ENCODE measurements at places on chromosomes 3 and 15. TPM values are rescaled to one million over a fixed set of nuclear protein-coding genes. Genes with fewer than 3 reads are reported as not detected.
A peak's percentile ranks its signal among the peaks of the same experiment; 100 is the strongest.

GRCh38 chr3:117566926-117567325, 857.3 kb downstream of the TUSC7 start:
- DNase-seq = no peak

GRCh38 chr15:73800662-73801345, 47.7 kb upstream of the INSYN1 start:
- peak; percentile 73 for DNase-seq

- DNase-seq = no peak
These were observed 123.8 kb downstream of the GMNC start for GRCh38 chr3:190738636-190739155.

DNA sequence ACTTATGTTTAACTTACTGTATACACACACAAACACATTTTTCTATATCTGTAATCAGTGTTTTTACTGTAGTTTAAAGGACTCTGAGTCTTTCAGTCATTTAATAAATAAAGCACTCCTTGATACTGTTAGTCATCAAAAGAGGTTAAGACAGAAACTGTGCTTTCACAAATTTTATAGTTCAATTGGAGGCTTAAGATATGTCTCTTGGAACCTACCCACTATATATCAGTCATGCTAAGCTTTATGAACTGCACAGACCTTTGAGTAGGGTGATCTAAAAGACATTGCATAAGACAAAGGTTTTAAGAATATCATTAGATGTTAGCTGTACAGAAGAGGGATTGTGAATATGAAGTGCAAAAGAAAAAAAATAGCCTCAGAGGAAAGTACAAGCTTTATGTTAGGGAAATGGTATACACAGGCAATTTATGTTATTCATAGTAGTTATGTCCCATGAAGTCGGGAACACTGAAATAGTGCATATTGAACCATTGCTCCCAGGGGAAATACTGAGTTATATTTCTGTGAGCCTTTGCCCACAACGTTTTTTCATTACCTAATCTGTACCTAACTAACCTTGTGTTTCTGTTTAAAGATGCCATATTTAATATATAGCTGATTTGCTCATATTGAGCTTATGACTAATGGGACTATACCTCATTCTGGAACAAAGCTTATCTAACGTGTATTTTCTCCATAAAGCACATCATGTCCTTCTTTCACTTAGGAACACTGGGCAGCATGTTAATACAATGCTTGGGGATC, 19.7 kb downstream of the CHMP2B start:
- no peak for DNase-seq

DNA sequence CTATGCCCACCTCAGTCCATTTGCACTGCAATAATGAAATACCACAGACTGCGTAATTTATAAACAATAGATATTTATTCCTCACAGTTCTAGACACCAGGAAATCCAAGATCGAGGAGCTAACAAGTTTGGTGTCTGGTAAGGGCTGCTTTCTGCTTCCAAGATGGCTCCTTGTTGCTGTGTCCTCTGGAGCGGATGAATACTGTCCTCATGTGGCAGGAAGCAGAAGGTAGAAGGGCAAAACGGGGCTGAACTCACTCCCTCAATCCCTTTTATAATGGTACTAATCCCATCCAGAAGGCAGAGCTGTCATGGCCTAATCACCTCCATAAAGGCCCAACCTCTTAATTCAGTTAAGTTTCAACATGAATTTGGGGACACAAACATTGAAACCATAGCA, 75.3 kb downstream of the P2RY1 start:
- no peak for DNase-seq

DNA sequence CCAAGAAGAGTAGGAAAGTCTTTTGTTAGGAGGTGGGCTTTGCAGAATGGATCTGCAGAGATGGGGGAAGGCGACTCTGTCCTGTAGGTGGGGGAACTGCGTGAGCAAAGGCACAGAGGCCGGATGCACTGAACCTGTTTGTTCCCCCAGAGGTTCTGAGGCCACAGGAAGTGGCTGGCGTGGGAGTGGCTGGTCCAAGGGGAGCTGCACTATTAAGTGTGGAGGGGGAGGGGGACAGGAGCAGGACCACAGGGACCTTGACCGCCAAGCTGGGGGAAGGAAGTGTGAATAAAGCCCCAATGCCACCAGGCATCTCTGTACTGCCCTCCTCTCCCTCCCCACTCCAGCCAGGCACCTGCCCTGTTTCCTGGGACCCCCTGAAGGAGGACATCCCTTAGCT, 51.8 kb downstream of the CYP11A1 start:
- DNase-seq = no peak

DNA sequence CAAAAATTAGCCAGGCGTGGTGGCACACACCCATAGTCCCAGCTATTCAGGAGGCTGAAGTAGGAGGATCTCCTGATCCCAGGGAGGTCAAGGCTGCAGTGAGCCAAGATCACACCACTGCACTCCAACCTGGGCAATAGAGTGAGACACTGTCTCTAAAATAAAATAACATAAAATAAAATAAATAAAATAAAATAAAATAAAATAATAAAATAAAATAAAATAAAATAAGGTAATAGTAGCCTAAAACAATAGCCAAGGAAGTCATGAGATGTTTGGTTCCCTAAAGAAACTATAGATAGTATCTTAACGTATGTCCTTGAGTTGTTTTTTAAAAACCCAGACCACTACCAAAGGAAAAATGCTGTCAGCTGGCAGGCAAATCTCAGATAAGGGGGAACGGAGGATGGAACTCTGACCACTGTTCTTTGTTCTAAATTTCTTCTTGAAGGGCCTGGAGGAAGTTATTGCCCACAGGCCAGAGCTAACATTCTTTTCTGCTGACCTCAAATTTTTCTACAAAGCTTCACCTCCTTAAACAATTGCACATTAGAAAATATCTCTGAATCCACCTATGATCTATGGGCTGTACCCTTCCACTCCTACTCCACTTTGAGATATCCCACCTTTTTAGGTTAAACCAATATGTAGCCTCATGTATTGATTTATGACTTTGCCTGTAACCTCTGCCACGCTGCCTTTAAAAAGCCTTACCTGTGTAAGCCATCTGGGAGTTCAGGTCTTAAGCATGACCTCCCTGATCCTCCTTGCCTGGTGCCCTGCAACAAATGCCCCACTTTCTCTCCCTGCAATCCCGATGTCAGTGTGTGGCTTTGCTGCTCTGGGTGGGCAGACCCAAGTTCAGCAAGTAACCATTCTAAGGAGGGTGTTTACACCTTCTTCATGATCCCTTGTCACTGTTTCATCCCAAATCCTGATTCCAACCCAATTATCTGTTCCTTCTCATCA, 126.2 kb upstream of the BHLHE40 start:
- DNase-seq = no peak

HERC2 gene
- total RNA-seq = 46.8 TPM

TM6SF1 gene
- 33.0 TPM for total RNA-seq

USP19 gene
- 49.5 TPM for total RNA-seq

TRIM42 gene
- not detected for total RNA-seq

Measured in left cardiac atrium (tissue), 4 donors.